Activated CD4-positive, alpha-beta T cell treated with anti-CD3 and anti-CD28 coated beads, Interleukin-2, Interleukin-6, amounts not matched to agents 100 ng/mL and 50 ng/mL, durations not matched to agents 16 hours and 8 hours (primary cell): ENCODE measurements at places on chromosomes 16 and 17.

DNA sequence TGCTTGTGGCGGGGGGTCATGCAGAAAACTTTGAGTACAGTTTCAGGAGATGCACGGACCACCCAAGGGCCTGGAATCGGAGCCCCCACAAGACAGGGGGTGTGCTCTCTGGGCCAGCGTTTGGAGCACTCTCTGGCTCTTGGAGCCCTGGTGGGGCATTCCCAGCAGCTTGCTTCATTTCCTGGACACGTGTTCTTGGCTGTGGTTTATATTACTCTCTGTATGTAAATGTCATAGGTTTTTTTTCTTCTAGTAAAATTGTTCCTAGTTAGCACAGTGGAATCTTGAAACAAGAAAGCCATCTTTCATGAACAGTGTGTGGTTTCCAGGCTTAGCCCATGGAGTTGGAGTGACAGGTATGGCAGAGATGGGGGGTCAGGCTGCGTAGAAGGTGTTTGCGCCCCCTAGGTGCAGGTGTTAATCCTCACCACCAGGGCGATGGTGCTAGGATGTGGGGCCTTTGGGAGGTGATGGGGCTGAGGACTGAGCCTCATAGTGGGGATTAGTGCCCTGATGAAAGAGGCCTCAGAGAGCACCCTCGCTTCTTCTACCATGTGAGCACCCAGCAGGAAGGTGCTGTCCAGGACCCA lies 79.8 kb downstream of the JPH3 start:
- peak; percentile 24 for DNase-seq

GRCh38 chr17:27551701-27552248 lies 79.2 kb upstream of the LGALS9 start:
- DNase-seq, result no peak

GRCh38 chr17:63644846-63645245 lies 22.6 kb downstream of the MAP3K3 start:
- DNase-seq, result no peak

DNA sequence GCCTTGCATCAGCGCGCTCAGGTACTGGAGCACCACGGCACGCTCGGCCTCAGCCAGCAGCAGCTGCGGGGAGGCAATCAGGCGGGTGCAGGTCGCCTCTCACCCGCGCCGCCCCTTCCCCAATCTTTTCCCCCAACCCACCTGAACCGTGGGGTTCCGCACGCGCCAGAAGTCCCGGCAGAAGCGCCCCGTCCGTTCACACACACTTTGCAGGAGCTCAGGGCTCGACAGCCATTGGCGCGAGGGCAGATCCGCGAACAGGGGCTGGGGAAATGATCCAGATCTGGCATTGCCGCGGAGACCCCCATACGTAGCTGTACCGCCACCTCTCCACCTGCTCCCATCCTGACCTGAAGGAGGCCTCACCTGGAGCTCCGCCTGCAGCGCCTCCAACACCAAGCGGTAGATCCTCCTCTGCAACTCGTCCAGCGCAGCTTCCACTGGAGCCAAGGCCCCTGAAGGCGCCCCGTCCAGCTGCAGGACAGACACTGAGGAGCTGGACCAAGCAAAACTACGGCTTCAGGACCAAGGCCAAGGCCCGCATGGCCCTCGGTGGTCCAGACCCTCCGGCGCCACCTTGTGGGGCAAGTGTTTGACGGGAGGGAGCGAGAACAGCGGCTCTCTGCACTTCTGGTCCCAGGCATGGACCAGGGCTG lies 1.4 kb upstream of the MATCAP1 start:
- peak; percentile 88 for DNase-seq

GRCh38 chr16:74596586-74596985 lies 10.3 kb downstream of the GLG1 start:
- DNase-seq, result no peak

GRCh38 chr16:56956756-56957155 lies 5.0 kb upstream of the CETP start:
- no peak for DNase-seq

- DNase-seq, result no peak
Observed at GRCh38 chr17:48545539-48545938, 630 bp upstream of the HOXB2 start.

DNA sequence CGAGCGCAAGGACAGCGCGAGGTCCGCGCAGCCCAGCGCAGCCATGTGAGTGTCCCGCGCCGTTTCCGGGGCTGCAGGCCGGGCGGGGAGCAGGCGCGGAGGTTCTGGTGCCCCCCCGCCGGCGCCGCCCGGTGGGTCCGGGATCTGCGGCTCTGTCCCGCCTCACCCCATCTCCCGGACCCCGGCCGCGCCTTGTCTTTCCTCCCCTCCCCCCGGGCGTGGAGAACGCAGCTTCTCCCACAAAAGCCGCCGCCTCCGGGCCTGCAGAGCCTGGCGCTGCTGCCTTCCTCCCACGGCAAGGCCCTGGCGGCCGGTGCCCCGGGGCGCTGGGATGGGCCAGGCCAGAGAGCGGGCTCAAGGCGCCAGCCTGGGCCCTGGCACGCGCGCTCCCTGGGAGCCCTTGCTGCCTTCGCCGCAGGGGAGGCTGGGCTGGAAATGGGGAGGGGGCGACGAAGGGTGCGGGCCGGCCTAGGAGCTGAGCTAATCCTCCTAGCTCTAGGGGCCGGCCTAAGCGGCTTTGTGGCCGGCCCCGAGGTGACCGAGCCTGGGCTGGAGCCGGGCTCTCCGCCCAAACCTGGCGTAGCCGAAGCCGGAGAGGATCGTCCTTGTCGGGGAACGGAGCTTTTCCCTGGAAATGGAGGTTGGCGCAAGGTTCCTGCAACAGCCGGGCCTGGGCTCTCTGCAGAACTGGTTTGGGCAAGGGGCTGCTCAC lies 397 bp downstream of the RIPOR1 start:
- peak; percentile 23 for DNase-seq

- peak; percentile 27 for DNase-seq
Observed at GRCh38 chr17:5468075-5468473, 708 bp downstream of the DHX33 start.

DNA sequence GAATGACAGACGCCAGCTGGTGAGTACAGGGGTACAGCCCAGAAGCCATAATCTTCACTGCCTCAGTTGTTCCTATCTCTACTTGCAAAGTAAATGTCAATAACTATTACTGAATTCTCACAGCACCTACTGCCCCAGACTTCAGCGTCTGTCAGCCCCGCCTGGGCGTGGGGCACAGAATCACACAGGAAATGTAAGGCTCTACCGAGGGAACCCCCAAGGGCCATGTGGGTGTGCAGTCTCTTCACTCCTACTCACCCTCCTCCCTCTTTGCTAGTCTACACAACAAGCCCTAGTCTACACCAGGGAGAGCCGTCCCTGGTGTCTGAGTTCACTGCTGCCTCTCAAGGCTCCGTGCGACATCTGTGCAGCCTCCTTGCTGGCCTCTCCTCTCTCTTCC lies 4.5 kb downstream of the NPTX1 start:
- DNase-seq, result no peak

GRCh38 chr17:50426814-50427787 lies 1.1 kb downstream of the ACSF2 start:
- peak; percentile 52 for DNase-seq

DNA sequence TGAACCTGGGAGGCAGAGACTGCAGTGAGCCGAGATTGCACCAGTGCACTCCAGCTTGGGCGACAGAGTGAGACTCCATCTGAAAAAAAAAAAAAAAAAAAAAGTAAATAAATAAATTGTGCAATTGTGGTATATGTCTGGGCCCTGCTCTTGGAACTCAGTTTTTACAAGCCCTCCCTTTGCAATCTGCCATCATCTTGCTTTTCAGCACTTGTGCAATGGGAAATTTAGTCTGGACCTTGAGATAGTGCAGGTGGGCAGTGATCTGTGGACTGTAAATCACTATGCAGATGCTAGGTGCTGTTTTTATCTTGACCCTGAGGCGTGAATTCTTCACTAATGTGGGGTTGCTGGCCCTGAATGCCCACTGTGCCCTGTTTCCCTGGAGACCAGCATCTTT lies 6.5 kb upstream of the RAP1GAP2 start:
- no peak for DNase-seq

DNA sequence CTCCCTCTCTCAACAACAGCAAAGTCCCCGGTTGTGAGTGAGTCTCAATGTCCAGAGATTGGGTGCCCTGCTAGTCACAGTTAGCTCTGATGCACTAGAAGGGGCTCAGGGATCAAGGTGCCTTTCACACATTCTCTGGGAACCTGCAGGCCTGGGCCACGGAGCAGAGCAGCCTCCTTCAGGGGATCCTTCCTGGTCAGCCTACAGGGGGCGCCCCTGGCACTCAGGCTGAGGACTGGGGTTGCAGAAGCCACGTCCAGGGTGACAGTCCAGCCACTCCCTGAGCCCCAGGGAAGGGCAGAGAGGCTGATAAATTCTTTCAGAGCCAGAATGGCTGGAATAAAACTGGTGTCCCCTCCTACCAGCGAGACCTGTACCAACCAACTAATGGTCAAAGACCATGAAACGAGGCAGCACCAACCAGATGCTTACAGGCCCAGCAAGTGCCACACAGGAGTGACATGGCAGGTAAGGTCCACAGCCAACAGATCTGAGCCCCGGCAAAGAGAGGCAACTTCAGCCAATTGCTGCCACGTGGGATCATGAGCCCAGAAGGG lies 43.5 kb downstream of the ST3GAL2 start:
- peak; percentile 74 for DNase-seq

- DNase-seq, result no peak
Observed at GRCh38 chr16:20883554-20884239, 16.5 kb downstream of the DCUN1D3 start.

GRCh38 chr17:34673516-34673915 lies 94.1 kb downstream of the TMEM132E start:
- DNase-seq, result no peak

GRCh38 chr17:34354637-34355036 lies 1.6 kb upstream of the CCL13 start:
- no peak for DNase-seq

GRCh38 chr17:19304209-19304608 lies 58.3 kb downstream of the B9D1 start:
- peak; percentile 14 for DNase-seq

DNA sequence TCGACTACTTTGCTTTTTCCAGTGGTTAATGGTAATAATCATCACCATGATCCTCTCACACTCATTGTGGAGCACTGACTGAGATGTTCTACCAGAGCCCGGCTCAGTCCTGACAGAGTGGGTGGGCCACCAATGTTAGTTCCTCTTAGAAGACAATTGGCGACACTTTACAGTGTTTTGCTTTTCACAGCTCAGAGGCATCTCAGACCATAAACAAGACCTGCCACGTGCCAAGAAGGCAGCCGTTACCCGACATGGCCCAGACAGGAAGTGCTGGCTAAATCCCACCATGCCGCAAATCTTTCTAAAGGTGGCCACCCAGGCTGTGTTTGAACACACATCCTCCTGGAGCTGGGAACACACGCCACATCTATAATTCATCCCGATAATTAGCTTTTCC lies 103.7 kb downstream of the XYLT1 start:
- DNase-seq, result no peak

- no peak for DNase-seq
Observed at GRCh38 chr16:880471-881171, 80.1 kb upstream of the GNG13 start.

DNA sequence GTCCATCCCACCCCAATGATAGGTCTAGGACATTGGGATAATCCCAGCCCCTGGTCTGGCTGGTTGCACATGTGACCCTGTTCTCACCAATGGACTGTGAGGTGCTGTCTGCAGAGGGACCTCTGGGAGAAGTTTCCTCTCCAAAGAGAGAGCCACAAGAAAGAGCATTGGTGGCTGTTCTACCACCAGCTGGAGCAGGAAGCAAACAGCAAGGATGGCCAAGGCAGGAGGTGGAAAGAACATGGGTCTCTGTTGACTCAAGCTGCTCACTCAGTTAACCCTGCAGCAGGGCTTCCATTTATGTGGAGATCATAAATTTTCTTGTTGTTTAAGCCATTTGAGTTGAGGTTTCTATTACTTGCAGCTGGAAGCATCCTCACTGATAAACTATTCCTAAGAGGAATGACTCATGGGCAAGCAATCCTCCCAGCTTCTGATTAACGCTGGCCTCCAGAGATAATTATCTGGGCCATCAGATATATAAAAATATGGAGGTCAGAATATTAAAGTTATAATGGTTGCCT lies 52.6 kb downstream of the CYB5B start:
- no peak for DNase-seq

- DNase-seq, result no peak
Observed at GRCh38 chr16:63067141-63067540, 1030.9 kb upstream of the CDH8 start.

GRCh38 chr17:49872754-49873377 lies 25.0 kb upstream of the TAC4 start:
- no peak for DNase-seq

- DNase-seq, result peak; percentile 52
Observed at GRCh38 chr17:7632492-7632894, 2.6 kb downstream of the SHBG start.

GRCh38 chr17:9606453-9606852 lies 30.0 kb downstream of the CFAP52 start:
- no peak for DNase-seq

DNA sequence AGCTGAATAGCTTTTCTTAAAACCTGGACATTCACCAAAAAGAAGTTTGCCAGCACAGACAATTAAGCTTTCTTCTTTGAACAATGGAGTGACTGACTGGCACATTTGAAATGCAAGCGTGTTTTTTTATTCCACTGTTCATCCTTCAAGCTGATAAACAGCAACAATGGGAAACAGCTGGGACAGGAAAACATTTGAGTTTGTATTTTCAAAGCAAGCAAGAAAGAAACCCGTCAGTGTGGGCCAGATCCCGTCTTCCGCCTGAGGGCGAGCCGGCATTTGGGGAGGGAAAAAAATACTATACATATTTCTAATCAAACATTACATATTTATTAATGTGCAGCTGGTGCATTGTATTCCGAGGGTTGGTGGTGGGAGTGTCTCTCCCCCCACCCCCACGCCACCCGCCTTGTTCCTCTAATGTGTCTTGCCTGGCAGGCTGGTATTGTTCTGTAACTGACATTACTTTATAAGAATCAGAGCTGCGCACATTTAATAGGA lies 94.3 kb downstream of the CYLD start:
- no peak for DNase-seq

DNA sequence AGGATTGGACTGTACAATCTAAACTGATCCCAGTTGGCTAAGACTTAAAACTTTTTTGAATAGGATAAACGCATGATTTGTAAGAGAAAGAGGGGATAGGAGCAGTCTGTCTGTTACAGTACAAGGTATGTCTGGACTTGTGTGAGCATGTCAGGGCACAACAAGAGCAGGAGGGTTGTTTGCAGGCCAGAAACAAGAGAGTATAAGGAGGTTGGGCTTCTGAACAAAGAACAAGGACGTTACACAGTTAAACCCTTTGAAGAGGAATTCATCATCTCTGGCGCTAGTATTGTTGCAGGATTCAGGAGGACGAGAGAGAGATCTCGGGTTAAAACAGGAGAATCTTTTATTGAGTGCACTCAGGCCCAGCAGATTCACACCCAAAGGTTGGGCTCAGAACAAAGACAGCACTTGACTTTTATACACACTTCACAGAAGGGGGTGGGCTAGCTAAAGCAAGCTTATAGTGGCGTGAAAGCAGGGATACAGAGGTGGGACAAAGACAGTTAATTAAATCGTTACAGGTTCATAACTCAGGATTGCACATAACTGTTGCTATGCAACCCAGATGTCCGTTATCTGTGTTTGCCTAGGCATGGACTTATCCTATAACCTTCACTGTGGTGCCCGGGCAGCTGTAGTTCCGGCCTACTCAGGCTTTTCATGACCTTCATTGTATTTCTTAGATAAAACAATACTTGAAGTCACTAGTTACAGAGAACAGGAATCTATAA lies 34.3 kb downstream of the SEC14L1 start:
- no peak for DNase-seq

GRCh38 chr16:87636050-87636684 lies 33.9 kb downstream of the JPH3 start:
- DNase-seq, result peak; percentile 88

- DNase-seq, result no peak
Observed at GRCh38 chr17:59367657-59368045, 36.2 kb downstream of the YPEL2 start.
